ENCODE measurements at places on chromosomes 7 and 10.

GRCh38 chr7:114217026-114217806 lies 197.4 kb upstream of the FOXP2 start:
- DNase-seq = no peak

DNA sequence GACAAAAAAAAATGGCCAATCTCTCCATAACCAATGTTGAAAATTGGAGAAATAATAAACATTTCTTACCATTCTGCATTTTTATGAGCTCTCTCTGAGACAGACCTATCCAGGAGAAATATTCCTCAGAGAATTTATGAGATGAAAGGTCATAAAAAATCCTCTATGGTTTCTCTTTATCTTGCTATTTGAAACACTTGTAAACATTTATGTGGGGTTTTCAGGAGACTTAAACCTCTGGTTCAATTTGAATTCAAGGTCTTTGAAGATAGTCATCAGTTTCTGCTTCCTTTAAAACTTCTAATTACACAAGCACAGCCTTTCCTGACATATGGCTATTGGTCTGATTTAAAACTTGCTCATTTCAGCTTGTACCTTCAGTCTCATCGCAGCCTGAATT lies 78.5 kb upstream of the APBB1IP start:
- DNase-seq = no peak

- peak; percentile 54 for DNase-seq
Measured at GRCh38 chr10:35563261-35563891, 41.8 kb upstream of the GJD4 start.

GRCh38 chr10:97270523-97271154 lies 21.8 kb downstream of the ARHGAP19 start:
- no peak for DNase-seq

- peak; percentile 4 for DNase-seq
Measured at GRCh38 chr10:58952747-58953466, 223.5 kb upstream of the PHYHIPL start.

- DNase-seq = no peak
Measured at GRCh38 chr10:71262027-71262426, 49.7 kb downstream of the UNC5B start.

DNA sequence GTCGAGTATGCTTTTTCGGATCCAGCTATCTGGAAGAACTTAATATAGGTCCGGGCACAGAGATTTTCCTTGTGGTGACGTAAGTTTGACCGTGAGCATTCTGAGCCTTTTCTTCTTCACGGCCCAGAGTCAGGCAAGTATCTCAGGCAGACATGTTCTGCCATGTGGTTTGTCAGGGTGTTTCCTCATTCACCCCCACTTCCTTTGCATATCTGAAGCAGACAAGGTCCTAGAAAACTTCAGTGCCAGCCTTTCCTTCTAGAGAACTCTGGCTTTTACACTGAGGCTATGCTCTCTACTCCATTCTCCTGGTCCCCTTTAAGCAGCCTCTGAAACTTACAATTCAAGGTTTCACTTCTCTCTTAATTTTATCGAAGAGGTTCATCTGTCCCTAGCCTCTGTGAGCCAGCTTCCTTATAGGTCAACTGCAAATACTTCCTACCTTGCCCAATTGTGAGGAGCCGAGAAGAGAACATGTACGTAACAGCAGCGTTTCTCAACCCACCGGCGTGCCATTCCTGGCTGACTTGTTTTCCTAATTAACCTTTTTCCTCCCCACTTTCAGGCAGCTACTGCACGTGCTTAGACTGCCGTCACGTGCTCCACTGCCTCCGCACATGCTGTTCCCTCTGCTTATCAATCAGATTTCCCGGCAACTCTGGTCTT lies 47.3 kb downstream of the CDCA7L start:
- peak; percentile 32 for DNase-seq

DNA sequence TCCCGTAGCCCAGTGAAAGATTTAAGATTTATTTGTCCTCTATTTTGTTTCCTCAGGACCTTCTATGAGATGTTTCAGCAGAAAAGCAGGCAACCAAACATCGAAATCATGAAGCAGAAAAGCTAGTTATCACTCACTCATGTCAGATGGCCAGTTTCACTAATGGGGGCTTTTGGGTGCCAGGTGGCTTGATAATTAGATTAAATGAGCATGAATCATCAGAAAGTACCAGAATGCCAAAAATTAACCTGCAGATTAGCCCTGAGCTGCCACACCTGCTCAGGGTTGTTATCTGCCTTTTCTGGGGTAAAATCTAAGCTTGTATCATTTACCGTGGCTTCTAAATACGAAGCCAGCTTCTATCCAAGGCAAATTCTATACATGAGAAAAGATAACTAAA lies 1017.5 kb downstream of the XPNPEP1 start:
- DNase-seq = no peak

DNA sequence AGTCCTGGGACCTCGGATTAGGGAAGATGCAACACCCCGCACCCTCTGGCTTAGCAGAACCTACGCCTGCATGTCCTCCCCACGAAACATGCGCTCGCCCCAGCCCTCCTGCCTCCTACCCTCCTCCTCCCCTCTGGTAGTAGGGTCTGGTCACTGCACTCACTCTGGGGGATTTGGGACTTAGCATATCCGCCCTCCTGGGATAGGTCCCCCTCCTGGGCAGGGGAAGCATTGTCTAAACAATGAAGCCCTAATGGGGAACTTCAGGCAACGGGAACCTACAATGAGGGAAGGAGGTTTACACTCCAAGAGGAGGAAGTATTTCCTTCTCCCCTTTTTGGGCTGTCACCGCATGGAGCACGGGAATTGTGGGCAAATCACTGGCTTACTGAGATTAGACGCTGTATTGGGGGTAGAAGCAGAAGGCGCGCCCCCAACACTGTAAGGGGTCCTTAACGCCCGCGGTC lies 892 bp downstream of the CRHR2 start:
- DNase-seq = no peak

DNA sequence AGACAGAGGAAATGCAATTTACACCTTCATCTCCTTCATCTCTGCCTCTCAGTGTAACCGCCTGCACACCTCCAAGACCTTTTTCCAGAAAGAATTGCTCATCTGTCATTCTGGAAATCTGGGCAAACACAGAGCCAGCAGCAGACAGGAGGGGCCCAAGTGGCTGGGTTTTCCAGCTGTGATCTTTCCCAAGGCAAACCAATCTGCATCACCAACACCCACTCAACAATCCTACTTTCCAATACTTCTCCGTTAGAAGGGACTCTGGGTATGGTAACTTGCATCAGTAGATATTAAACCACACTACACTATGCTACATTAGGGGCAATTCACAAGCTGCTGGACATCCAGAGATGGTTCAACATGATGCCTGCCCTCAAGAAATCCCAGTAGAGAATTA lies 781.8 kb upstream of the AUTS2 start:
- DNase-seq = no peak

GRCh38 chr10:18087355-18087754 lies 52.9 kb upstream of the CACNB2 start:
- no peak for DNase-seq

- DNase-seq = no peak
Measured at GRCh38 chr7:3959364-3959763, 658.3 kb downstream of the SDK1 start.

DNA sequence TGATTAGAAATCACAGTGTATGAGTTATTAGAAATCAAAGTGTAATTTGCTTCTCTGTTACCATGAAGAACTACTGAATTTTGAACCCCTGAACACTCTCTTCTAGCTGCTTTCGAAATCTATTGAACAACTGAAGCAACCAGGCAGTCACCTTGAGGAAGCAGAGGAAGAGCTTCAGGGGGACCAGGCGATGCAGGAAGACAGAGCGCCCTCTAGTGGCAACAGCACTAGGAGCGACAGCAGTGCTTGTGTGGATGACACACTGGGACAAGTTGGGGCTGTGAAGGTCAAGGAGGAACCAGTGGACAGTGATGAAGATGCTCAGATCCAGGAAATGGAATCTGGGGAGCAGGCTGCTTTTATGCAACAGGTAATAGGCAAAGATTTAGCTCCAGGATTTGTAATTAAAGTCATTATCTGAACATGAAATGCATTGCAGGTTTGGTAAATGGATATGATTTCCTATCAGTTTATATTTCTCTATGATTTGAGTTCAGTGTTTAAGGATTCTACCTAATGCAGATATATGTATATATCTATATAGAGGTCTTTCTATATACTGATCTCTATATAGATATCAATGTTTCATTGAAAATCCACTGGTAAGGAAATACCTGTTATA lies 170.7 kb downstream of the HDAC9 start:
- peak; percentile 72 for DNase-seq

- no peak for DNase-seq
Measured at GRCh38 chr10:82908096-82908495, 1033.1 kb downstream of the NRG3 start.

DNA sequence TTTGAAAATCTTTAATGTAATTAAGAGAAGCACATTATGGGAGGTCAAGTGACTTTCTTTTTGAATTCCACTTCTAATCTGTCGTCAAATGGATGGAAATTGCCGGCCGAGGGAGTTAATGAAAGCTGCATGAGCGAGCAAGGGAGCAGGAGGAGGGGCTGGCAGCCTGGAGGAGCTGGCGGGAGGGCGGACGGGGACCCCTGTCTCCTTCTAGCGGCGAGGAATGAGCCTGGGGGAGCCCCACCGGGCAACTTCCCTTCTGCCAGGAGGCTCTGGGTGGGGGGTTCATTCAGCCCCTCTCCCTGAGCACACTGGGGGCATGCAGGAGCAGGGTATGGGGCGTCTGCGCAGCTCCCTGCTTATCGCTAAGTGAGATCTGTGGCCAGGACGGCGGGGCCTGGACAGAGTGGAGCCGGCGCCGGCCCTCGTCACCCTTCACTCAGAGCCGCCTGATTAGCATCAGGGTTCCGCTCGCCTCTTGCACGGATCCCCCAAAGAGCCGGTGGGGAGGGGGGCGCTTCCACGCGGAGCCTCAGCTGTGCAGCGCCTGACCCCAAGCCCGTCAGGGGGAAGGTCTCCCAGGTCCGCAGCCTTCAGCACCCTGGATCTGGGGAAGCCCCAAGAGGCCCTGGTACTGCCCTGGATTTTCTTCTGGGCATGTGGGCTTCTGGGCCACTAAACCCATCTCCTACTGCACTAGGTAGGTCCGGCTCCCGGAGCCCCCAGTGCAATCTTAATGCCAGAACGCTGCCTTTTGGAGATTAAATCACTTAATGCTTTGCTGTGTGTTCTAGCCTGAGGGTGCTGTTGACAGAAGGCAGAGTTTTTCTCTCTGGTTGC lies 680.8 kb downstream of the LRMDA start:
- DNase-seq = no peak

- peak; percentile 31 for DNase-seq
Measured at GRCh38 chr10:22655312-22655981, 58.9 kb downstream of the PIP4K2A start.

GRCh38 chr7:132641238-132641637 lies 65.0 kb upstream of the PLXNA4 start:
- no peak for DNase-seq

DNA sequence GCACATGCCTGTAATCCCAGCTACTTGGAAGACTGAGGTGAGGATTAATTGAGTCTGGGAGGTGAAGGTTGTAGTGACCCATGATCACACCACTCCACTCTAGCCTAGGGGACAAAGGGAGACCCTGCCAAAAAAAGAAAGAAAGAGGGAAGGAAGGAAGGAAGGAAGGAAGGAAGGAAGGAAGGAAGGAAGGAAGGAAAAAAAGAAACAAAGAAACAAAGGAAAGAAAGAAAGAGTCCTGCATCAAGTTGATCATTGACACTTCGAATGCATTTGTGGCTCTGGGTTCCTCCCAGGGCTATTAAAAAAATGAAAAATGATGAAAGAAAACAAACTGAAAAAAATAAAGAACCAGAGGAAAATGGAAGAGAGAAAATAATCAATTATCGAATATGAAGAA lies 3.9 kb upstream of the PRRT4 start:
- DNase-seq = no peak

DNA sequence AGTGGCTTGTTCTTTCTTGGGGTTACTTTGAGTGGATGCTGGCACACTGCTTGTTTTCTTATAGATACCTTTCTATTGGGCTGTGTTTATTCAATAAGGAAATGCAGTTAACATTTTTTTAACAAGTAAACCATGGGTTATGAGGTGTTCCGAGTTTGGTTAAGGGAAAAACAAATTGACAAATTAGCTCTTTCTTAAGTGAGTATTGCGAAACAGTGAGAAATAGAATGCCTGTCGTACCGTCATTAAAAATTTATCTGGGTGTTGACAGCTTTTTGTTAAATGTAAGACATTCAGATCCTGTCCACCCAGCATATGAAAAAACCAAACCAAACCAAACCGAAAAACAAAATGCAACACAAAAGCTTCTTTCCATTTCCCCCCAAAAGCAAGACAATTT lies 6.2 kb downstream of the CUX1 start:
- DNase-seq = no peak

GRCh38 chr10:70459061-70459773 lies 17.7 kb upstream of the NODAL start:
- no peak for DNase-seq

DNA sequence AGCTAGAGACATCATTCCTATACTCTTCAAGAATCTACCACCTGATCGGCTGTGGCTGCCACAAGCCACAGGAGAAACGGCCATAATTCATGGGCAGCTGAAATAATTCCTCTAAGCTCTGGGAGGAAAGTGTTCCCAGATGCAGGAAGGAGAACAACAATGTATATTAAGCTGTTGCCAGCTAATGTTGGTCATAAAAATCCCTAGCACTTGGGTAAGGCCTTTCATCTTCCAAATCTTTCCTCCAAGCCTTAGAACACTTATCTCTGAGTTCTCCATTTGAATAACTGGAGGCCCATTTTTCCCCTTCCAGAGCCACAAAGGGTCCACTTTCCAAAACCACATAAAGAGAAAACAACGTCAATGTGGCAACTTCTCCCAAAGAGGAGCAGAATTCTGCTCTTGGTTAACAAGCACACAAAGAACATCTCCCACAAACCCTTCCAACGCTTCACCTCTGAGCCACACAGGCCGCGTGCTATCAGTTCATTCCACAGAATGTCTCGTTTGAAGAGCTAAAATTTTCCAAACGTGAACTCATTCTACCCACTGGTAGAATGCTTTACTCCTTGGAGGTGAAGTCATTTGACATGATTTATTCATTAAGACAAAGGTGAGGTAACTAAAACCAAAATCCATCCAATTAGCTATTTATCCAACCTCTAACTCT lies 11.2 kb downstream of the KCNMA1 start:
- no peak for DNase-seq

GRCh38 chr7:45975367-45975766 lies 54.3 kb upstream of the IGFBP3 start:
- DNase-seq = no peak

DNA sequence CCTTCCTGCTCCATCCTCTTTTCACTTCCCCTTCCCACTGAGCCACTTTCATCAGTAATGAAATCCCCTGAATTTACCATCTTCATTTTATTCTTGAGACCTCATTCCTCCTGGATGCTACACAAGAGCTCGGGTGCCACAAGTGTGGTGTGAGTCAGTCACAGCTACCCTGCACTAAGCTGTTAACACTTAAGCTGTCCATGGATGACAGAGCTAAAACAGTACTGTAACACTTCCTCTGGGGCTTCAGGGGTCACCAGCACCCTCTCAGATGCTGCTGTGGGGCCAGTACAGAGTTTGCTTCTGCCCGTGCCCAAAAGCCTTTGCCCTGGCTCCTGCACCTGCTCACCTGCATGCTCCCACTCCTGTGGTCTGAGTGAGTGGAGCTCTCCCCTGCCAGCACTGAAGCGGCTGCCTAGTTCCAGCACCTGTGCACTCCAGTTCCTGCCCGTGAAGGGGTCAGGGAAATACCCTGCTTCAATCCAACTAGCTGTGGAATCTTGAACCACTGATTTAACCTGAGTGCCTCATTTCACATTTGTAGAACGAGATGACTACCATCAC lies 71.9 kb downstream of the POT1 start:
- no peak for DNase-seq

Data from CD4-positive, alpha-beta T cell treated with Interferon alpha-2 for 1 hour (primary cell).